ENCODE measurements at places on chromosomes 7 and 10. TPM values are rescaled to one million over a fixed set of nuclear protein-coding genes. Genes with fewer than 3 reads are reported as not detected.

GRCh38 chr7:4115442-4115841 is 566.7 kb upstream of the FOXK1 start:
- DNase-seq, result no peak

DNA sequence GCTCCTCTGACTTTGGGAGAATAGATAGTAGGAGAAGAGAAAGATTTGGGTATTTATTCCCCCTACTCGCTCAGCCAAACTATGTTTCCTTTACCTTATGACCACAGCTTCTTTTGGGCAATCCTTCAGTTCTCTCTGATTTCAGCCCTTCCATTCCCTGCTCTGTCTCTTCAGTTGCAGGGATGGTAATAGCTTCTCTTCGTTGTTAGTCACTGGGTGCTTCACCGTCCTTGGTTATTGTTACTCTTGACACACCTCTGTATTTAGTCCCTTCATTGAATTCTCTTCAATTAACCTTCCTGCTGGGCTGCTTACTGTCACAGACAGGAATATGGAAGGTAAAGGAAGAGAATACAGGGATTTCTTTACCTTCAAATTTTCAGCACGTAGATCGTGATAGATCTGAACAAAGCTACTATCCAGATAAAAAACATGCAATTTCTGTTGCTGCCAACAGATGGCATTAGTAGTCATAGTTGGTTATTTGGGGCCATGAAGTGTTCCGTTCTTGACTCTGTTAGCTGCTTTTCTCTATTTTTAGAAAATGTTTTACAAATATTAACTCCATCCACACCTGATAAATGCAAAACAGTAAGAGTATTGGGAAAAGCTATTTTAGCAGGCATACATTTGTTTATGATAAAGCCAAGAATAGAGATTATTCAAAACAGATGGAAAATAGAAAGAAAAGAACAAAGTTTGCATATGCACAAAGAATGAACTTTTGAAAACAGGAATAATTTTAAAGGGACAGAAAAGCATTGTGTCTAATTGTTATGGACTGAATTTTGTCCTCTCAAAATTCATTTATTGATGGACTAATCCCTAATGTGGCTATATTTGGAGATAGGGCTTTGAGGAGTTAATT is 14.0 kb upstream of the PTTG1IP2 start:
- DNase-seq, result peak; percentile 44

DNA sequence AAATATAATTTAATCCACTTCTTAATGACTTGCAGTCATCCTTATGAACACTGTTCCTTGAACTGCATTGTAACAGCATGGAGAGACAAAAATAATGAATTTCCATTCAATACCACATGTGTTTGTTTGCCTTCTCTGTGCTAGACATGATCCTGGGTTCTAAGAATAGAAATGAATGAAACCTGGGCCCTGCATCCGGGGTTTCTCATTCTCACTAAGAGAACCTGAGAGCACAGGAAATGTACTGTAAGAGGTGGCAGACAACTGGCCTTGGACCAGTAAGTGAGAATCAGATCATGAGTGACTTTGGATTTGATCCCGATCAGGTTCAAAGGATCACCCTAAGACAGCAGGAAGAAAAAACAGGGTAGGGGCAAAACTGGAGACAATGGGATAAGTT is 37.2 kb upstream of the CUL1 start:
- DNase-seq, result no peak

- DNase-seq, result no peak
Measured at GRCh38 chr10:62284221-62284620, 15.6 kb upstream of the RTKN2 start.

GRCh38 chr7:144437370-144438191 is 34.1 kb upstream of the NOBOX start:
- DNase-seq, result peak; percentile 44

DNA sequence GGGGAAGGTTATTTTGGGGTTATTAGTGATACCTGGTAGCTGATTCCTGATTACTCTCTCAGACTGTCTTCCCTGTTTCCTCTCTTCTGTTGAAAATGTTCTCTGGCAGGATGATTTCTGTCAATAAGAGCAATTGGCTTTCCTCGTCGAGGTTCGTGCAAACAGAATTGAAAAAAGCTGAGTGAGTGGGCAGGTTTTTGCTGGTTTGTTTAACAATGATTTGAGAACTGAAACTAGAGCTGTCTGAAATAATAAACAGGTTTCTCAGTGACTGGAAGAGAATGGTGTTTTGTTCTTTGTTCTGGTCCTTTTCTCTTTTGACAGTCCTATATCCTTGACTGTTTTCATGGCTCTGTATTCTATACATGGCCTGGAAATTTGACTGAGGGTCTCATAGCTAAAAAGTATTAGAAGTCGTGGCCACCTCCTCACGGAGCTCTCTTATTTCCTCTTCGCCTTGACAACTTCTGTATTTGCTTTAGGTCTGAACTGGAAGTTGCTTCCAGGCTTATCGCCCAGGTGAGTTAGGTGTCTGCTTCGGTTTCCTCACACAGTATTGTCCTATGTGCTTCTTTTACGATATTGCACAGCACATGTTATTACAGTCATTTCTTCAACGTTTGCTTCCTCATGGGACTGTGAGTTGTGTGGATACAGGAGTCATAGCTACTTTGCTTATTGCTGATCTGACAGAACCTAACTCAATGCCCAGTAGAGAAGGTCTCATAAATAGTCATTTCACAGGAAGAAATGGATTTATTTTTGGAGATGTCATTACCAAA is 403.6 kb downstream of the NRG3 start:
- DNase-seq, result no peak

DNA sequence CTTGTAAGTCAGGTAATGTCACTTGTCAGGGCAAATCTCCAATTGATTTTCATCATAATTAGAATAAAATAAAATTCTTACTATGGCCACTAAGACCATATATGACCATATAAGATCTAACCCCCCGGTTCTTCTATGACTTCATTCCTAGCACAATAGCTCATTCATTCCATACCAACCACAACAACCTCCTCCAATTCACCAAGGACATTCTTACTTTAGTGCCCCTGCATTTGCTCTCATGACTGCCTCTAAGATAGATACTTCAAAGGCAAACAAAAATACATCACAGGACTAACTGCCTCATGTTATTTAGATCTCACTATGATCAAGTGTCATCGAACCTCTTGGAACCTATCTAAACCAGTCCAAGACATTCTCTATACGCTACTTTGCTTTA is 90.8 kb downstream of the SNX13 start:
- no peak for DNase-seq

Gene CFAP69
- polyA plus RNA-seq, result 1.9 TPM

DNA sequence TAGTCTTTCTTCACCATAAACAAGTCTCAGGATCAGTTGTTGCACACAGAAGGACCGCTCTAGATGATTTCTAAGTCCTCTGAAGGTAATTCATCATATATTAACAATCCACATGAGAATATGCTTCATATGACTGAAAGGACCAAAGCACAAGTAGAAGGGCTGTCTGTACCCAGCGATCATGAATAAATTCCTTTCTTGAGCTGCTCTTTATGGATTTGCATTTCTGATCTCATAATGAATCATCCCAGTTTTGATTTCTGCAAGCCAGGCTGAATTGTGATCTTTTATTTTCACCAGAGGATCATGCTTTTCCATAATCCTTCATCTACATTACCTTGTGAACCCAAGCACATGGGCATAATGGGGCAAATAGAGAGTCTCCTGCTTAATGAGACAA is 675.6 kb downstream of the MAGI2 start:
- DNase-seq, result no peak

Gene ADCYAP1R1
- 10.5 TPM for polyA plus RNA-seq

DNA sequence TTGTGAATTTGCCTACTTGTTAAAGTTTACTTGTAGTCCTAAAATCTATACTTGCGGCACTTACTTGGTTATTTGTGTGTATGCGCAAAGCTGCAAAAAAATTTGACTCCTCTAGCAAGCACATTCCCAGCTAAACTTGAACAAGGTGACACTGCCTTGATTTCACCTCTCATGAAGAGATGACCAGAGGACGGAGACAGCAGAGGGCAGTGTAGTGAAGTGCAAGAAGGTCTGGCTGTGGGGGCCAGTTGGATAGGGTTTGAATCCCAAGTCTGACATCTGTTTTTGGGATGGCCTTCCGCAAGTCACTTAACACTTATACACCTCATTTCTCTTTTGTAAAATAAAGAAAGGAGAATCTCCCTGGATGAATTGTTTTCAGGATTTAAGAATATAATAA is 15.7 kb downstream of the SLK start:
- DNase-seq, result no peak

Gene DOCK1
- polyA plus RNA-seq, result 29.9 TPM

All from hindlimb muscle (tissue), 1 donor.